T-helper 9 cell (primary cell): ENCODE measurements at places on chromosomes 4 and X.

DNA sequence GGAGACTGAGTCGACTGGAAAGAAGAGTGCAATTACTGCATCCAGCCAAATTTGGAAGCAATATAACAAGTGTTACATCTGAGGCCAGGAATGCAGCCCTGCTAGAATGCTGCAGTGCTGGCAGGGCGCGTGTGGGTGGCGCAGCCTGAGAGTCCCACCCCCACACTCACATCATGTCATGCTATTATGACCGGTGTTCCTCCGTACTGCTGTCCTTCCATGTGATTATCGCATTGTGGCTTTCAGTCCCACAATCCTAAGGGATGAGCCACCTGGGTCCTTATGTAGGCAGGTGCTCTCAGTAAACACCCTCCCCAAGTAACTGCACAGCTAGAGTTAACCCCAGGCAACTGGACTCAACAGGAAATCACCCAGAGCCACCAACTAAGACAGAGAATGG is 122.6 kb upstream of the CPEB2 start:
- DNase-seq, result no peak

DNA sequence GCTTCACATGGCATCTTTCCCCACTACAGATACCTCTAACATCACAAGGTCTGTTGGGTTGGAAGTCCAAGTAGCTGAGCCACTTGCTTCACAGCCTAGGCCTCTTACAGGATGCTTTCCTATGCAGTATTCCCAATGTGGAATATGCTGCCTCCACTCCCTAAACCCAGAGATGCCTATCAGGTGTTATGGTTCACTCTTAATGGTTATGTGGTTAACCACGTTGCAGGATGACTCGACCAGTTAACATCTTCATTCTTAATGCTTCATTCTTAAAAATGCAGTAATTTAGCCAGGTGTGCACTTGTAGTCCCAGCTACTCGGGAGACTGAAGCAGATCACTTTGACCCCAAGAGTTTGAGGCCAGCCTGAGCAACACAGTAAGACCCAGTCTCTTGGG is 24.2 kb downstream of the HAUS3 start:
- no peak for DNase-seq

GRCh38 chr4:21387683-21388082 is 560.9 kb downstream of the KCNIP4 start:
- DNase-seq, result no peak

GRCh38 chr4:175758050-175759024 is 53.7 kb downstream of the GPM6A start:
- DNase-seq, result no peak

GRCh38 chrX:150594584-150594983 is 26.2 kb downstream of the MTM1 start:
- no peak for DNase-seq

- DNase-seq, result no peak
Measured at GRCh38 chr4:119081542-119081859, 54.1 kb upstream of the MYOZ2 start.

DNA sequence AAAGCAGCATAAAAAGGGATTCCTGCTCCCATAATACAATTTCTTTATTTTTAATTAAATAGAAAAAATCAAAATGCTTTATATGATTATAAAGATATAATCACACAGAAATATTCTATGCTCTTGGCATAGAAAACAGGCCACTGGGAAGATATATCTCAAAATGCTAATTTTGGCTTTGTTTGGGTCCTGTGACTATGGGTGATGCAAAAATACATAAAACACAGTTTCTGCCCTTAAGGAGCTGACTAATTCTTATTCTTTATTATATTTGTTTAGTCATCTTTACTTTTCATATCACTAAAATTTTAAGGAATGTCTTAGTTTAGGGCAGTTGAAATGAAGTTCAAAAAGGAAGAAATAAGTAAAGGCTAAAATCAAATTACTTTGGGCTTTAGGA is 7.0 kb upstream of the BMP3 start:
- DNase-seq, result no peak

DNA sequence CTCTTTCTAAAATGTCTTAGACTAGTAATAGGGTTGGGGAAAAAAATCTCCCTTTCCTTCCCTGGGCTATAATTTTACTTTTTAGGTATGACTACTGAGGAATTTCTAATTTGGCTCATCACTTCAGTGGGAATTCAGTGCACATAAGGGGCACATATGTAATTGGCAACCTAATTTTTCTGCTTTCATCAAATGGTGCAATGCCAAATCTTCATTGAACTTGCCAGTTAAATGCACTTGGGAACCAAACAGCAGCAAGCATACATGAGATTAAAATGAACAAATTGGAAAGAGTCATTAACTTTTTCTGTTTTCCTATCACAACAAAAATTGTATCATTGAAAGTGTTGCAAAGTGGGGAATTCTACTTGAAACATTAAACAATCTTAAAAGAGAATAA is 2.9 kb upstream of the CCSER1 start:
- DNase-seq, result no peak

GRCh38 chr4:176236946-176237345 is 32.1 kb downstream of the ASB5 start:
- no peak for DNase-seq

DNA sequence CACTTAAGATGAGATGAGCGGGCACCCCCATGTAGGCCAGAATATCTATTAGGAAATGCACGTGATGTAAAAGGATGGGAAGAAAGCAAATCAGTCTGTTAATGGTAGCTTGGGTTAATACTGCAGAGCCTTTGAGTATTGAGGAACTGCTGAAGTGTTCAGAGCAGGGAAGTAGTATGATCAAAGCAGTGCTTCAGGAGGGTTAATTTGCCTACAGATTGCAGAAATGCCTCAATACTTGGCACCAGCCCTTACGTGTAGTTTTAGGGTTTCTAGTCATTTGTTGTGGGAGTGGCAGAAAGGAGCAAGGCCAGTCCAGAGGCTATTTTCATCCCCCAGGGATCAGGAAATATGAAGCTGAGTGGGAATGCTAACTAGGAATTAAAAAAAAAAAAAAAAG is 19.7 kb downstream of the ZFX start:
- no peak for DNase-seq

DNA sequence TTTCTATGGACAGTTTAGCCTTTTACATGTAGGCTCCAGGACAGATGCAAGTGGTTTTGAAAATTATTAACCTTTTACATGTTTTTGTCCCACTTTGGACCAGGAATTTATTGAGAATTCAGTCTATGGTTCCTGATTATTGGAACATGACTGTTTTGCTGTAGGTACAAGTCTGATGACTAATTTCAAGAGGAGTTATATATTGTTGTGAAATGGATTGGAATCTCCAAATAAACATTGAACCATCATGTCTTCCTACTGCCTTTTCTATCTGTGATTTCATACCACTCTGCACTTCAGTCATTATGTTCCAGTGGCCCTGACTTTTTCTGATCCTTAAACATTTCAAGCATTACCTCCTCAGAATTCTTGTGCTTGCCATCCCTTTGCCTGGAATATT is 35.9 kb downstream of the TBC1D19 start:
- no peak for DNase-seq

DNA sequence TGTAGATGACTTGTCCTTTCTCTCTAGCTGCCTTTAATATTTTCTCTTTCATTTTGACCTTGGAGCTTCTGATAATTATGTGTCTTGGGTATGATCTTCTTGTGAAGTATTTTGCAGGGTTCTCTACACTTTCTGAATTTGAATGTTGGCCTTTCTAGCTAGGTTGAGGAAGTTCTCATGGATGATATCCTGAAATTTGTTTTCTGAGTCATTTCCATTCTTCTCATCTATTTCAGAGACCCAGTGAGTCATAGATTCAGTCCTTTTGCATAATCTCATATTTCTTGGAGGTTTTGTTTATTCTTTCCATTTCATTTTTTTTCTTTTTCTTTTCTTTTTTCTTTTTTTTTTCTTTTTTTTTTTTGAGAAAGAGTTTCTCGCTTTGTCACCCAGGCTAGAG is 585.7 kb upstream of the PABPC4L start:
- no peak for DNase-seq

GRCh38 chr4:159977907-159978617 is 875.2 kb downstream of the RAPGEF2 start:
- no peak for DNase-seq

DNA sequence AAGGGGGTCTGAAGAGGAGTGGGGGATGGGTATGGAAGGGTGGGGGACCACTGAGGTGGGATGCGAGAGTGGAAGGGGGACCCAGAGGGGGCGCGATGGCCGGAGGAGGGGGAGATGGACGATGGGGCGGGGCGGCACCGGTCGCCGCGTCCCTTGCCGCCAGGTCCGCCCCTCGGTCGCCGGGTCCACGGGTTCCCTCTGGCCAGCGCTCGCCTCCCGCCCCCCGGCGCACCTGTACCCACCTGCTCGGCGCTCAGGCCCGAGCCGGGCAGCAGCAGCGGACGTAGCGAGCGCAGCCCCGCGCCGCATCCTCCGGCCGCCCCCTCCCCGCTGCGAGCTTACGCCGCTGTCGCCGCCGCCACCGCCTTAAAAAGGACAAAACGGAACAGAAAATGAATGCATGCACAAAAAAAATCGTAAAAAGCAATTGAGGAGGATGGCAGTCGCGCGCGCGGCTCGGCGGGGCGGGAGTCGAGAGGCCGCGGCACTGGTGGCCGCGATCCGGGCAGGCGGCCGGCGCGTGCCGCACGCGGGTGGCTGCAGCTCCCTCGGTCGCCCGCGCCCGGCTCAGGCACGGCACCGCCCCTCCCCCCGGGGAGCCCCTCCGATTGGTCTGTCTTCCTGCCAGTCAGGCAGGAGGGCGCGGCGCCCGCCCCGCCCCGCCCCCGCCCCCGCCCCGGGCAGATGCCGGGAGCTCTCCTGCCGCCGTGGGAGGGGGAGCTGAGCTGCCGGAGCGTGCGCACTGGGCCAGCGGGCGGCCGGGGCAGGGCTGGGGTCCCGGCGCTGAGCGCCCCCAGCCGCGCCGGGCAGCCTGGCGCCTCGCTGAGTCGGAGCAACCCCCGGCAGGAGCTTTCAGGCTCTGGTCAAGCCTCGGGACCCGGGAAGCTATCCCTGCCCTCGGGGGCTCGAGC is at the start of gene JAKMIP1:
Gene JAKMIP1, minus strand, starts transcription at position 539 of the 911 bp plus-strand sequence. CDS start 87,699 bp downstream, outside the sequence.
- DNase-seq, result peak; percentile 83

GRCh38 chr4:151302432-151302831 is 23.0 kb downstream of the SH3D19 start:
- DNase-seq, result no peak

DNA sequence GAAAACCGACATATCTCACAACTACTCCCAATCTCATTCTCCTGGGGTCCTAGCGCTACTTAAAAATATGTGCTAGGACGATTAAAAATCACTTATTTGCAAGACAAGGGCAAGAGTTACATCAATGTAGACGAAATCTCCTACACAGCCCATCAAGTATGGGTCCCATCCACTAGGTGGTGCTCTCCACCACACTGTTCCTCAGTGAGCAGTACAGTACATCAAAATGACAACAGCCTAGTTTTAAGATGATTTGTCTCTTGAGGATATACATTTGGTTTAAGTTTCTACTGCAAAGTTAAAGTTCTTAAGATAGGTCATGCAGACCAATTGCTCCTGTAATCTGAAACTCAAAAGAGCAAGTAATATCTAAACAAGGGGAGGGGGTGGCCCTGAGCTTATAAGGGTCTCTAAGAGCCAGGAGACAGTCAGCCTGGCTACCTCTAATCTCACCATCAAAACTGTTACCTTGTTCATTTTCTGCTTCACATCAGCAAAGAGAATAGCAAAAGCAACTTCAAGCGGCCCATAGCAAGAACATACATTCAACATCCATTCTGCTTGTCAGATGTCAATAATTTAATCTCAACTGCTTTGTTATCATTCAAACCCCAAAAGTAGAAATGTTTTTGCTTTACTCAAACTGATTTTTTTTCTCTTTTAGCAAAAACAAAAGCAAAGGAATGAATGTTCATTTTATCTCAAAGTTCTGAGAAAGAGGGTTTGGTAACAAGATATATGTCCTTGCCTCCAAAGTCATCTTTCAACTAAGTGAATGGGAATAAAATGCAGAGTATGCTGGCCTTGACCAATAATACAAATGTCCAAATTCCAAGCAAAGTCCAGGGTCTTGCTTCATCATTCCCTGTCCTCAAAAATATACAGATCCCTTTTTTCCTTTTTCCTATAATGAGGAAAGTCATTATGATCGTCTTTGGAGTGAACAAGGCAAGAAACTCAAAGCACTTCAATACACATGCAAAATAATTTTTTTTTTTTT is 53.1 kb downstream of the STX18 start:
- DNase-seq, result peak; percentile 57

- no peak for DNase-seq
Measured at GRCh38 chr4:73406548-73406875, 2.4 kb downstream of the ALB start.

GRCh38 chrX:19647731-19648588 is 132.7 kb upstream of the MAP3K15 start:
- DNase-seq, result no peak

DNA sequence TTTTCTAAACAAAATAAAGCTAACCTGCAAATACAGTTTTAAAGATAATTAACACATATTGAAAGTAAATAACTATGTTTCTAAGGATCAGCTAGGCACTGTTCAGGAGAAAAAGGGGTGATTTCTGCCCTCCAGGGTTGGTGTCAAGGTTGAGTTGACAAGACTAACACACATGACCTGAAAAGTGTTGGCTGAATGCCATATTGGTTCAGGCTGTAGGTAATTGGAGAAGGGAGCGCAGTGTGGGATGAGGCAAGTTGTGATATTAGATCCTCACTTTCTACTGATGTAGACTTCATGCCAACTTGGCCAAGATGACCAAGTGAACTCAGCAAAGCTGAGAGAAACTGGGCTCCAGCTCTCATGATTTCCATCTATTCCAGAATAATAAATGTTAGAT is 42.2 kb downstream of the PPM1K start:
- DNase-seq, result no peak

- DNase-seq, result no peak
Measured at GRCh38 chrX:15594371-15594770, 6.4 kb downstream of the ACE2 start.

DNA sequence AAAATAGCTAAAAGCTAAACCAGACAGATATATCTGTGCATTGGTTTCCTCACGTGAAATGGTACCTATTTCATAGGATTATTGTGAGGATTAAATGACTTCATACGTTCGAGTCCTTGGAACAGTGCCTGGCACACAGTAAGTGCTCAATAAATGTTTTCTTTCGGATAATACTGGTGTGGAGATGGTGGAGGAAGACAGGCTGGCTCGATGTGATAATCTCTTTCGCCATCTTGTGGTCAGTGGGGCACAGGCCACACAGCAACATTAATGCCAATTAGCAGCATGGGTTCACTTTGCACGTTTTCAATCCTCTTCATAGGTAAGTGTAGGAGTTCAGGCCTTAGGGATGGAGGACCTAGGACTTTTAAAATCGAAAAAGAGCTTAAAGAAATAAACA is 9.3 kb downstream of the PAGE4 start:
- DNase-seq, result no peak

GRCh38 chr4:153402366-153402765 is 57.9 kb downstream of the MND1 start:
- no peak for DNase-seq

DNA sequence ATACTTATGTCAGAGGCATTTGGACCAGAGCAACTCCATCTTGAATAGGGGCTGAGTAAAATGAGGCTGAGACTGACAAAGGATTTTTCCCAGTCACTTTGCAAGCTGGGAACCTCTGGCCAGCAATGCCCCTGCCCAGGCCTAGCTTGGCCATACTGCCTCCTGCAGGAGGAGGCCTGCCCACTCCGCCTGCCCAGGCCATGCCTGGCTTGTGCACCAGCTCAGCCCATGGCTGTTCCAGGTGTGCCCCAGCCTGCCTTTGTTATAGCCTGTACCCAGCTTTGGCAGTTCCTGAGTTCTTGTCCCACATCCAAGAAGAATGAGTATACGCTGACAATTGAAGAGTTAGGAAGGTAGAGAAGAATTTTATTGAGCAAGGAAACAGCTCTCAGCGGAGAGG is 176.1 kb downstream of the AASDH start:
- DNase-seq, result no peak

GRCh38 chrX:45758738-45759397 is 558.2 kb upstream of the DIPK2B start:
- DNase-seq, result no peak
